ENCODE measurements at places on chromosomes 1 and 21. TPM values are rescaled to one million over a fixed set of nuclear protein-coding genes. Genes with fewer than 3 reads are reported as not detected.
A peak's percentile ranks its signal among the peaks of the same experiment; 100 is the strongest.

The KMO gene
- not detected for total RNA-seq

DNA sequence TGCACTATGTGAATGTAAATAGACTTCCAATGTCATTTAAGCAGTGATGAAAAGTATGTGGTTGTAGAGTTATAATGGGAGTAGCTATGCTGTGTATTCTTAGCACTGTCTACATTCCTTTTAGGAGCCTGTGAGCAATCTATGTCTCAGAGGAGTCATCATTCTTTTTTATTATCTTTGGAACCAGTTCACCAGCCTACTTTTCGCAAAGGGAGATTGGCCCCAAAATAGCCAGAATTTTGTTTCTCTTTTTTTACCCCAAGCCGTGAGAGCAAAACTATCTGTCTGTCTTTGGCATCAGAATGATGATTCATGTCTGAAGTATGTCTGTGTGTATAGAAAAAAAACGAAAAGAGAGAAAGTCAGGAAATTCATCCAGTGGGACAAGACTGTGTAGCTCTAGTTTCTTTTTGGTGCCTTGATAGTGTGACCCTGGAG is 44.2 kb downstream of the OSBPL9 start:
- peaks cover 88% of the 10 kb centered on the region for H3K4me1 ChIP-seq
- no peak overlapping the region for H3K4me3 ChIP-seq
- DNase-seq = no peak

GRCh38 chr1:98314601-98315000 is 346.9 kb upstream of the SNX7 start:
- H3K27ac ChIP-seq = no peak overlapping the region
- no peaks in the 10 kb centered on the region for H3K36me3 ChIP-seq
- no peaks in the 10 kb centered on the region for H3K27me3 ChIP-seq

The TMEM54 gene
- total RNA-seq = 4.8 TPM

DNA sequence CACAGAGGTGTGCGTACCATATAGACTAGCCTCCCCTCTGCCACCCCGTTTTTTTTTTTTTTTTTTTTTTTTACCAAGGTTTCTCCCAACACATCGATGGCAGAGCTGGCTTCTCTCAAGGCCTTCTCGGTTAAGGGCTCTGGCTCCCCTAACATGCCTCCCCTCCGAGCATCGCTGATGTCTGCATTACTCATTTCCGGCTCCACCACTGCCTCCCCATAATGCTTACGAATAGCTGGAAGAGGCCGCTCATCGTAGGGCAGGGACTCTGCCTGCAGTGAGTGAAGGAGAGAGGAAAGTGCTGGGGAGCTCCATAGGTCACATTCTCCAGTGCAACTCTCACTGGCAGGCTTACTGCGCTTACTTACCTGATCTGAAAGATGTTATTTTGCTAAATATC is 20.6 kb downstream of the CEP104 start:
- H3K27me3 ChIP-seq = no peaks in the 10 kb centered on the region
- H3K4me3 ChIP-seq = no peak overlapping the region
- H3K4me1 ChIP-seq = no peaks in the 10 kb centered on the region
- H3K27ac ChIP-seq = no peak overlapping the region
- no peak for DNase-seq

DNA sequence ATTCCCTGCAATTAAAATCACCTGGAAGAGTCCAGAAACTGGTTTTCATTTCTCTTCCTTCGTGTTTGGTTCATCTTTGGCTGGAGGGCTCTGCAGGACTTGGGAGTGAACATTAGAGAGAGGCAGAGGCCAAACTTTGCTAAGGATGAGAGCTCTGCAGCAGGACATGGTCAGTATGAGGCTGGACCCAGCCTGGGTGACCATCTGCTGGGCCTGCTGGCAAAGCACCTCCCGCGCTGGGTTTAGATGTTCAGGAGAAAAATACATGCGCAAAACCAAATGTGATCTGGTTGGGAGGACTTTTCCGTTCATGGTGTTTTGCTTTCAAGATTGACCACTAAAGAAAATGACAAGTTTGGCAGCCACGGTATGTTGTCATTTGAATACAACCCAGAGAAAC is 15.9 kb downstream of the KAZN start:
- H3K4me3 ChIP-seq = no peak overlapping the region
- H3K27me3 ChIP-seq = no peaks in the 10 kb centered on the region
- H3K36me3 ChIP-seq = no peaks in the 10 kb centered on the region
- H3K27ac ChIP-seq = no peak overlapping the region
- DNase-seq = no peak
- H3K4me1 ChIP-seq = no peaks in the 10 kb centered on the region

- peaks cover 11% of the 10 kb centered on the region for H3K4me1 ChIP-seq
- peak overlapping the region; percentile 47 for H3K4me3 ChIP-seq
- no peaks in the 10 kb centered on the region for H3K27me3 ChIP-seq
Measured at GRCh38 chr1:173122958-173123852, 72.5 kb upstream of the TNFSF18 start.
